ENCODE measurements at places on chromosomes 11 and 22. TPM values are rescaled to one million over a fixed set of nuclear protein-coding genes. Genes with fewer than 3 reads are reported as not detected.

Gene KDM4D
- total RNA-seq: 0.53 TPM

DNA sequence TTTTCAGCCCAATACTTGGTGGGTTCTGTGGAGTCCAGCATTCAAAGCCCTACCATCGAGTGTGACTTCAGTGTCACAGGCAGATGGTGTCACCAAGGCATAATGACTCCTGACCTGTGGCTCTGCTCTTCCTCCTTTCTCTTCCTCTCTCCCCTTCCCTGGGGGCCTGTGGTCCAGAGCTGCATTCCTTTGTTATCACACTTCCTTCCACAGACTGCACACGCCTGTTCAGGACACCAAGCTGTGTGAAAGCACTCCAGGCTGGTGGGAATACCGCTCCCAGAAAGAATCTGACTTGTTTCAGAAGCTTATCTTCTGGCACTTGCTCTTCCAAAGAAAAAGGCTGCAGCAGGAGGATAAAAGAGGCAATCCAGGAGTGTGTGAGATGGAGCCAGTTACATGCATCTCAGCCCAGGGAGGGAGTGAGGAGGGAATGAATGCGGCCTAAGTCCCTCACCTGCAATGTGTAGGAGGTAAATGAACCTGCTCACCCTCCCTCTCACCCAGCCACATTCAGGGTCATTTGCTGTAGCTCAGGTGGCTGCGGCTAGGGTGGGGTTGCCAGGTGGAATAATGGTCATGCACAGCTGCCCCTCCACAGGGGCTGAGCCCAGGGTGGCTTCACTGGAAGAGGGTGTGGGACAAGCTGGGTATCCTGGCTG, 79.3 kb downstream of the ADAMTS15 start:
- DNase-seq: peak; percentile 9

DNA sequence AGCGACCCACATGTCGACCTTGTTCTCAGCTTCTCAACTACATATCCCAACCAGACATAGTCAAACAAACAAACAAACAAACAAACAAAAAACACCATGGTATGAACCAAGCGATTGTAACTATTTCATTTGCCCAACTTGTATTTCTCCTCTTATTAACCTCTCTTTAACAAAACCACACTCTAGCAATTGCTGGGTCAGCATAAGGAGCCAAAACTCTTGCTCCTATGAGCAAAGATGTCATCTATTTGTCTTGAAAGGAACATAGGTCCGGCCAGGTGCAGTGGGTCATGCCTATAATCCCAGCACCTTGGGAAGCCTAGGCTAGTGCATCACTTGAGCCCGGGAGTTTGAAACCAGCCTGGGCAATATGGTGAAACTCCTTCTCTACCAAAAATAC, 145.6 kb downstream of the WT1 start:
- DNase-seq: no peak

- DNase-seq: peak; percentile 48
Observed at GRCh38 chr11:35335226-35335625, 84.1 kb downstream of the SLC1A2 start.

Gene PANX2
- total RNA-seq: 0.26 TPM

- peak; percentile 80 for DNase-seq
Observed at GRCh38 chr11:104005234-104005855, 31.1 kb upstream of the DDI1 start.

DNA sequence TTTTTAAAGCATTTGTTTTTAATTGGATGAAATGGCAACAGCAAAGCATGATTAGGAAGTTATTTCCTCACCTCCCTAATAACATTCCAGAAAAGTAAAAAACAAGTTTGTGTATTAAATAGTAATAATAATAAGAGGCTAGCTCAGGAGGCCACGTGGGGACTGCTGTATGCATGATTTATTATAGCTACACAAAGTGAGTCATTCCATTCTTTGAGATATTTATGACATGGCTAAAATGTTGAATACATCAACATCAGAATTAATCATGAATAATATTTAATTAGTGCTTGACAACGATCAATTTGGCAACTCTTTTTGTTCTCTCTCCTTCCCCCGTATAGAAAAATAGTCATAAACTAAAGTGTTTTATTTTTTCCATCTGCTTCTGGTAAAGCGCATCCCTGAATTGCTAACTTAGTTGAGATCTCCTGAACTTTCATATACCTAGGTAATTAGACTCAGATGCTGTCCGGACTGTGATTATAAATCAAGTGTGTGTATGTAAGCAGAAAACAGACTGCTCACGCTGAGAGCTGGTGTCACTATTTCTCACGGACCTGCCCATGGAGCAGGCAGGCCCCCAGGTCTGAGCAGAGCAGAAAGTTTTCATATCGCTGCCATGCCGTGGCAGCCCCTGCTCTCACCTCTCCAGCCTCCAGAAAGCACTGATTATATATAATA, 125.7 kb downstream of the WT1 start:
- peak; percentile 36 for DNase-seq

- DNase-seq: no peak
Observed at GRCh38 chr11:115643549-115644270, 139.5 kb upstream of the CADM1 start.

DNA sequence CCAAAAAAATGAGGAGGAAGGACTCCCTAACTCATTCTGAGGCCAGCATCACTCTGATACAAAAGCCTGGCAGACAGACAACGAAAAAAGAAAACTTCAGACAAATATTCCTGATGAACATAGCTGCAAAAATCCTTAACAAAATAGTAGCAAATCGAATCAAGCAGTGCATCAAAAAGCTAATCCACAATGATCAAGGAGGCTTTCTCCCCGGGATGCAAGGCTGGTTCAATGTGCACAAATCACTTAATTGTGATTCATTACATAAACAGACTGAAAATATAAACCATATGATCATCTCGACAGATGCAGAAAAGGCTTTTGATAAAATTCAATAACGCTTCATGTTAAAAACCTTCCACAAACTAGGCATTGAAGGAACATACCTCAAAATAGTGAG, 16.4 kb downstream of the MTMR2 start:
- no peak for DNase-seq

Gene USH1C
- total RNA-seq: not detected

- no peak for DNase-seq
Observed at GRCh38 chr11:70647188-70648166, 249.1 kb downstream of the CTTN start.

DNA sequence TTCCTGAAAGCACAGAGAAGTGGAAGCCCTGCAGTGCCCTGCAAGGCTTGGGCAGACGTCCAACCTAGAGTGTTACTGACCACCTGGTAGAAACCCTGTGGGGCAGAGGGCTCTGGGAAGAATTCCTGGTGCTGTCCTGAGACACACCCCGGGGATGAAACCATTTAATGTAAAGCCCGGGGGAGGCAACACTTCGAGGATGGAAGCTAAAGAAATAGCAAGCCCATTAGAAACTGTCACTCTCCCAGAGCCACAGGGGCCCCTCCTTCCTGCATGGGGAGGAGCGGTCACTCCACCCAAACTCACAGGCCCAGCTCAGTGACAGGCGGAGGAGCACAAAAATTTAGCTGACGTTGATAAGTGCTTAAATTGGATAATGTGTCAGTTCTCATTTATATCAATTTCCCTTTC, 57.6 kb downstream of the NRXN2 start:
- no peak for DNase-seq

Gene NUDT22
- total RNA-seq: 75.0 TPM

- no peak for DNase-seq
Observed at GRCh38 chr22:28620244-28620922, 59.3 kb downstream of the TTC28 start.

- DNase-seq: no peak
Observed at GRCh38 chr11:4164884-4165590, 70.4 kb downstream of the RRM1 start.

- no peak for DNase-seq
Observed at GRCh38 chr11:70421123-70421522, 22.8 kb downstream of the CTTN start.

DNA sequence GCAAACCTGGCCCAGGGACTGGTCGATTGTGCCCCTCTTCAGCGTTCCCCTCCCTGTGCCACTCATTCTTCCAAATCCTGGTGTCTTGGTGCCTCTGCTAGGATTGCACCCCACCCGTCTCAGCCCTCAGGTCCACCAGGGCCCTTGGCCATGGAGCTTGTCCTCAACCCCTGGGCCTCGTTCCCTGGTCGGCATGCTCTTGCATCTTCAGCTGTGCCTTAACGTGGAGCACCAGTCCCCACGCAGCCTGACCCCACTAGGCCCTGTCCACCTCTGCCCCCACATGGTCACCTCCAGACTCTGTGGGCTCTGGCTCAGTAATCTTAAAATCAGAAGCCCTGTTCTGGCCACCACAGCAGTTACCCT, 61.1 kb downstream of the OSBP2 start:
- DNase-seq: no peak

Gene C11orf91
- total RNA-seq: not detected

Gene KDELR3
- total RNA-seq: 1.8 TPM

Gene CASP1
- total RNA-seq: 10.8 TPM

GRCh38 chr11:61902313-61902712, 11.0 kb upstream of the FADS3 start:
- no peak for DNase-seq

DNA sequence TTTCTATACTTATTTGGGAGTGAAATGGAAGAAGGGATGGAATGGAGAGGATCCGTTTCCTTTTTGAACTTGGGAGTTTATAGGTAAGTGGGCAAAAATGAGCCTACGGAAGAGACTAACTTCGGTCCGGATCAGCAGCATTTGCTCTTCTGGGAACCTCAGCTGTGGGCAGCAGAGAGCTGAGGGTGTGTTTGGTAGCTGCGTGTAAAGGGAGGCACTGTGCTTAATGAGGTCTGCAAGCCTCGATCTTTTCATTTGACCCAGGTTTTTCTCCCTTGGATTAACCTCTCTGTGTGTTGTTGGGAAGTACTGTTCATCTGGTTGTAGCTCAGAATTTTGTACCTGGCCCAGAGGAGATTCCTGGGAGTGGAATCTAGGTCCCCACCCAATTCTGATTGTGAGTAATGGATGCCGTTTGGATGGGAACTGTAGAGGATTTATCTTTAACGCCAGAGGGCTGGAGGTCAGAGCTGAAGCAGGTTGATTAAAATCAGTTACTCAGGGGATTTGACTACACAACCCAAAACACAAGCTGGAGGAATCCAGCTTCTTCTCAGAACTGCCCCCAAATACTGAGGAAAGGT, 201.6 kb upstream of the SORL1-AS1 start:
- peak; percentile 13 for DNase-seq

Gene SHANK3
- total RNA-seq: 0.90 TPM

- no peak for DNase-seq
Observed at GRCh38 chr11:33885338-33886005, 6.4 kb downstream of the LMO2 start.

All from bronchial epithelial cell (primary cell).